ENCODE measurements at places on chromosomes 6 and 20. TPM values are rescaled to one million over a fixed set of nuclear protein-coding genes. Genes with fewer than 3 reads are reported as not detected.

DNA sequence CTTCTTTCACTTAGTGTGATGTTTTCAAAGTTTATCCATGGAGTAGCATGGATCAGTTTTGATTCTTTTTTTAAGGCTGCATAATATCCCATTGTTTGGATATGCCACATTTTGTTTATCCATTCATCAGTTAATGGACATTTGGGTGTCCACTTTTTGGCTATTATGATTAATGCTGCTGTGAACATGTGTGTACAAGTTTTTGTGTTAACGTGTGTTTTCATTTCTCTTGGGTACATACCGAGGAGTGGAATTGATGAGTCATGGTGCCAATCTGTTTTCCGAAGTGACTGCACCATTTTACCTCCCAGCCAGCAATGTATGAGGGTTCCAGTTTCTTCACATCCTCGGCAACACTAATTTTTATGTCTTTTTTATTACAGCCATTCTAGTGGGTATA is 78.4 kb upstream of the CCDC28A start:
- DNase-seq = no peak

- DNase-seq = no peak
Measured at GRCh38 chr6:23394681-23395080, 731.3 kb upstream of the NRSN1 start.

Gene CTCFL
- polyA plus RNA-seq = 0.27 TPM

DNA sequence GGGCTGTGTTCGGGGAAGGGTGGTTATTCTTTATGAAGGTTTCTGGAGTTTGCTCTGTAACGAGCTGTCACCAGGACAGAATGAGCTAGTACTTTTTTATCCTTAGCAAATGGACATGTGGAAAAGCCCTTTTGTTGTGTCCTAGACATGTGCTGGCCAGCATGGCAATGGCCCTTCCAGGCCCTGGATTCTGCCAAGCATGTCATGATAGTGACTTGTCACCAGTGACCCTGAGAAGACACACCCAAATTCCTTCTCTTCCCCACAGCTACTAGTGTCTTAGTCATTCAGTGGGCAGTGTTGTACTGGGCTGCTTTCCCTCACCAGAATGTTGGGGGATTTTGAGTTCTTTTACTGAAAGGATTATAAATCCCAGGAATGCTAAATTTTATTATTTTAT is 74.0 kb upstream of the XRN2 start:
- DNase-seq = no peak

GRCh38 chr6:70270287-70271005 is 32.4 kb downstream of the COL9A1 start:
- no peak for DNase-seq

GRCh38 chr6:74578339-74578738 is 627.5 kb downstream of the COL12A1 start:
- DNase-seq = no peak

- peak; percentile 83 for DNase-seq
Measured at GRCh38 chr20:51447097-51447764, 95.3 kb downstream of the NFATC2 start.

Gene FLRT3
- polyA plus RNA-seq = 11.8 TPM

GRCh38 chr6:30877419-30878262 is 6.7 kb upstream of the DDR1 start:
- peak; percentile 92 for DNase-seq

GRCh38 chr20:41534842-41535241 is 83.3 kb downstream of the CHD6 start:
- DNase-seq = no peak

Gene ACOT13
- polyA plus RNA-seq = 22.1 TPM

Gene HLA-DMB
- polyA plus RNA-seq = 3.7 TPM

GRCh38 chr6:136508725-136509392 is 41.4 kb downstream of the MAP7 start:
- no peak for DNase-seq

Gene KIFC1
- 39.0 TPM for polyA plus RNA-seq

DNA sequence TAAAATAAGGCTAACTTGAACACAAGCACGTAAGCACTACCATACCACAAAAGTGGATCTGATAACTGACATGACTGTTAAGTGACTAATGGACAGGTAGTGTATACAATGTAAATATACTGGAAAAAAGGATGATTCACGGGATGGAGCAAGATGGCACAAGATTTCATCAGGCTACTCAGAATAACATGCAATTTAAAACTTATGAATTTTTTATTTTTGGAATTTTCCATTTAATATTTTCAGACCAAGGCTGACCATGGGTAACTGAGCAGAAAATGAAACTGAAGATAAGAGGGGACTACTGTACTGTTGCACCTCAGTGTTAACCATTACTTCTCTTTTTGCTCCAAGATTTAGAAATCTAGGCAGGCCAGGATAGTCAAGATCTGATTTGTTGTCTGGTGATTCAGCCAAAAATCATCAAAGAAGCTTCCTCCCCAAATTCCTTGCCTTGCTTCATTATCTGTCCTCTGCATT is 45.4 kb downstream of the TPBG start:
- DNase-seq = no peak

Gene KIAA1755
- 7.3 TPM for polyA plus RNA-seq

Gene DUSP15
- polyA plus RNA-seq = 1.6 TPM

GRCh38 chr6:12348530-12349511 is 58.7 kb downstream of the EDN1 start:
- no peak for DNase-seq

DNA sequence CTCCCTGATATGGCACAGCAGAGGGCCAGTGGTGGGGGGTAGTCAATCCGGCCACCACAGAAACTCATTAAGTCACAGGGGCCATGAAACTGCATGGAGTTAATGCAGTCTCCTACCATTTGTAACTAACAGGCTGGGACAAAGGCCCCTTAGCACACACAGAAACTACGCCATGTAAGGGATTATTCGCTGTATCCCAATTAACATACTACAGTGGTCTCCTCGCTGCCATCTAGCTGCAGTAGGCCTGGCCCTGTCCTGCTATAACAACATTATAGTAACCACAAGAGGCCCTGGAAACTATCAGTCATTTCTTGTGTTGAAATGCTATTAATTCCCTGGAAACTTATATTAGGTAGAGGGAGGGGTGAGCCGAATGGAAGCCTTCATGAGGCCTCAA is 72.3 kb upstream of the CCN2 start:
- no peak for DNase-seq

Gene ZNF334
- polyA plus RNA-seq = 13.2 TPM

DNA sequence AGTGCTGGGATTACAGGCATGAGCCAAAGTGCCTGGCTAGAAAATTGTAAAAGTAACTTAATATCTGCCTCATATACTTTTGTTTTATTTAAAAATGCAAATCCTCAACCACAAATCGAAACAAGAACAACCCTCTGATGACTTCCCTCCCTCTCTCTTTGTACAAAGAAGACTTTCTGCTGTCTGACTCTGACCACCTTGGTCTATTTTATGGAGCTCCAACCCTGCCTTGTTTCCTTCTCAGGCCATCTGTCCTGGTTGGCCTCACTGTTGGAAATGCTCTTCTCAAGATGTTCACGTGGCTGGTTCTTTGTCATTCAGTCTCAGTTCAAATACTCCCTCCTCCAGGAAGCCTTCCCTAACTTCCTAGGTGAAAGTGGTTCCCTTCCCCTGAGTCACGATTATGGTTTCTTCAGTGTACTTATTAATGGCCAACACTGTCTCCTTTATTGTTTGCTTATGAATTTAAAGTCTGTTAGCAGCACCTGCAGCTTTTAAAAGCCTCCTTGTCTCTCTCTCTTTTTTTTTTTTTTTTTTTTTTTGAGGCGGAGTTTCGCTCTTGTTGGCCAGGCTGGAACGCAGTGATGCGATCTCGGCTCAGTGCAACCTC is 151.5 kb upstream of the SALL4 start:
- DNase-seq = no peak

DNA sequence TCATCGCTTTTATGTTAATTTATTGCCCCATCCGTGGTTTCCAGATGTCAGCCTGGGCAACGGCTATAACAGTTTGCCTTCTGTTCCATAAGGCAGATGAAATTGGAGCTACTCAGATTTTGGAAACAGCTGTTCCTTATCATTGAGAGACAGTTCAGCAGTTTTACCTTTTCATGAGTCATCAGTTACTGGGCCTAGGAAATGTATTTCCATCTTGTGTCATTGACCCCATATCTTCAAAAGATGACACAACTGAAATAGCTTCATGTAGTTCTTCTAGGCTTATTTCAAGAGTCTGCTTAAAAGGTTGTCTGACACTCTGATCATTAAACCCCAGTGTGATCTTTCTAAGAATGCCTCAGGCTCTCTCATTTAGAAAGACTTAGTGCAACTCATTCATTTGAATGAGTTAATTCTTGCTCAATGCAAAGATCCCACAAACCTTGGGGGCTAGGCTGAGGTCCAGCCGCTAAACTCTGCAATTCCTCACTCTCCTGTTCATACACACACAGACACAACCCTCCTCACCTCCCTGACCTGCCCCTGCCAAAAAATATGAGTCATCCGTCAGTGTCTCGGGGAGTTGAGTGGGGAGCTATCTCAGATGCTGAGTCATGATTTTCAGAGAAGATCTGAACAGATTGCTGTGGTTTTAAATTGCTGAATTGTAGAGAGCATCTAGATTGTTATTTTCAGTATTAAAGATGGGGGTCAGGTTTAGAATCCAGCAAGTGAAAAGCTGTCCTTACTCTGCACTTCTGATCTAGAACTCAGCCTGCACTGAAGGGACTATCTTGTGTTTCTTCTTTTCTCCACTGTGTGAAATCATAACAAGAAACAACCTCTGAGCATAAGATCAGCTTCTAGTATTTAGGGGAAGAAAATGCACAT is 61.8 kb downstream of the RPP40 start:
- DNase-seq = peak; percentile 31

DNA sequence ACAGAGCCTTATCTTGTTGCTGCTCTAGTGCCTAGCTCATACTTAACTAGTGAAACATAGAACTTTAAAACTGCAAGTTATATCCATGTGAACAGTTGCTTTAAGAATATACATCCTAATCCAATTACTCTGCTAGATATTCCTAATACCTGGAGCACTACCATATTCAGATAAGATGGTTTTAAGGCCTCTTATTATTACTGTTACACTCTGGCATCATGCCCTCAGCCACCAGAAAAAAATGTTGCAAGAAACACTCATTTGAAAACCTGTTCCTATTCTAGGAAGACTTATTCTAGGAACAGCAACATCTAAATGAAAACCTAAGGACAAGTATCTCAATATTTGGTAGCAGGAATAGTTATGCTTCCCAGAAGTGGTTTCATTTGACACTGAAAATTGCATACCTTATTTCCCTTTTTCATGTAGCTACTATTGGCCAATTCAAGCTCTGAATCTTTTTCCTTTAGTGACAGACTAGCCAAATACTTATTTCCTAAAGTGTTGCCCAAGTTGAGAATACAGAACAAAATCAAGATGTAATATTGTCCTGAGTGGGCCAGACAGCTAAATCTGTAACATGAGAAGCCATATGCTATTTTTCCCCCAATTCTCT is 4.8 kb upstream of the MTFR2 start:
- DNase-seq = no peak

GRCh38 chr20:12914804-12915203 is 94.0 kb upstream of the SPTLC3 start:
- no peak for DNase-seq

Gene SRSF12
- polyA plus RNA-seq = 3.7 TPM

Gene NCOA6
- polyA plus RNA-seq = 18.8 TPM

DNA sequence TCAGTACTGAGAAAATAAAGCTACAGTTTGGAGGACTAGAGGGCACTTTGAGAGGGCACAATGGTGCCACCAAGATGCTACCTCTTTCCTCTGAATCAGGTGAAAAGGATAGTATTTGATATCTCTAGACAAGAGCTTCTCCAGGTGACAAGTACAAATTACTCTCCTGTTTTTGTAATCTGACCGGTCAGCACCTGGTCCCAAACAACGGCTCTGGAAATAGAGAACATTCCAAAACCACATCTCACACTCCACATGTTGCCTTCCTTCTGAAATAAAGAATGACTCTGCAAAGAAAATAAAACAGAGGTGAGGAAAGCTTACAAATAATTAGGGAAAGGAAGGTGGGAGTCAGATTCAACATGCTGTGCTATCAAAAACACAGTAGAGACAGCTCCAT is 51.3 kb upstream of the CITED2 start:
- no peak for DNase-seq

DNA sequence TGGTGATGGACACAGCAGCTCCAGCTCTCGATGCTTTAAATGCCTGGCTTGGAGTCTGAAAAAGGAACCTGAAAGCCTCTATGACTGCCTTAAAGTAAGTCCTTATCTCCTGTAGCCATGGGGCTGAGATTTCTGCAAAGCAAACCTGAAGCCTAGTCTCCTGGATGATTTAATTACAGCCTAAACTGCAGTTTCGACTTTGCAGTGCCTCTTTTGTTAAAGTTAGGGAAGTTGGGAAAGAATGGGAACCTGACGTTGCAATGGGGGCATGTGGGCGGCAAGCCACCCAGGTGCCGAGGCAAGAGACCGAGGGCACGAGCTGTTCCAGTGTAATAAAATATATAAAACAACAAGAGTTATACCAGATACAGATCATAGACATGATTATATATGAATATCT is 11.7 kb upstream of the TCFL5 start:
- DNase-seq = no peak

- no peak for DNase-seq
Measured at GRCh38 chr6:147278891-147279290, 74.7 kb downstream of the STXBP5 start.

DNA sequence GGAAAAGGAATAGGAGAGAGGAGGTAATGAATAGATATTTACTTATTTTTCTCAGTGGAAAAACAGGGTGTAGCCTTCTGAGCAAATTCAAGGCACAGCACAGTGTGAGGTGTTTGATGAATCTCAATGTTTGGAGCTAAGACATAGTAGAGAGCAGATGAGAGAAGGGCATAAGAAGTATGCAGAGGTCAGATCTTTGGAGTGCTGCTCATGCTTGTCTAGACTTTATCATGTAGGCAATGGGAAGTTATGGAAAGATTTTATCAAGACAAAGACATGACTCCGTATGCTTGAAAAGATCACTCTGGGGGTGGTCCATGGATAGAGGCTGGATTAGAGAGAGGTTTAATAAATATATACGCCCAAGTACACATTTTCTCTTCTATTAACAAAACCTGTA is 217.0 kb upstream of the CNR1 start:
- no peak for DNase-seq

DNA sequence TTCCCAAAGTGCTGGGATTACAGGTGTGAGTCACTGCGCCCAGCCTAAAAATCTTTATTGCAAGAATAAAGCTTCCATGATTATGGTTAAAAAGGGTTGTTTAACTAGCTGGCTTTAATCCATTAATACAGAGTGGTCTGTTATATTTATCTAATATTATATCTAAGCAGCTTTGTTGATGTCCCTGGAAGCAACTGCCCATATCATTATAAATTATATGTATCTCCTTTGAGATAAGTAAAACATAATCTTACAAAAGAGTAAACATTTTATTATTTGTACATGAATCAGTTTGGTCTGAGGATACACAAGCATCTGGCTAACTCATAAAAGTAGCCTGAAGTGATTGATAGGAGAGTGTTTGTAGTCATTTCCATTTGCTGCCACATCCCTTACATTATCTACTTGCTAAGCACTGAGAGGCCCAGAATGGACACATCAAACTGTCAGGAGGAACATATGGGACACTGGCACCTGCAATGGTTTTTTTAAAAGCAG is 46.9 kb downstream of the TRAF3IP2 start:
- DNase-seq = no peak

- DNase-seq = no peak
Measured at GRCh38 chr20:36279362-36279761, 26.8 kb upstream of the DLGAP4 start.

Gene LBP
- not detected for polyA plus RNA-seq

Gene SMIM13
- polyA plus RNA-seq = 9.7 TPM

Gene ESR1
- polyA plus RNA-seq = 1.5 TPM

Measured in muscle of arm (tissue), 14 donors.